A549 treated with dexamethasone at 1 μM for 4 hours (cell line): ENCODE measurements at places on chromosomes 13 and 19. TPM values are rescaled to one million over a fixed set of nuclear protein-coding genes. Genes with fewer than 3 reads are reported as not detected.

Gene FCER2
- total RNA-seq, result not detected in 5 replicates

Gene TMC4
- total RNA-seq, result 0.52 to 1.0 TPM (median 0.94 TPM) in 5 replicates

Gene LYPD3
- 0.21 to 0.37 TPM (median 0.28 TPM) in 5 replicates for total RNA-seq

Gene FCHO1
- 14.9 to 20.9 TPM (median 19.1 TPM) in 5 replicates for total RNA-seq

Gene KEAP1
- 51.2 to 65.3 TPM (median 56.6 TPM) in 5 replicates for total RNA-seq

Gene SKA3
- total RNA-seq, result 14.3 to 17.2 TPM (median 16.0 TPM) in 5 replicates

Gene ELSPBP1
- total RNA-seq, result not detected in 5 replicates

Gene NR2C2AP
- total RNA-seq, result 26.1 to 28.9 TPM (median 27.0 TPM) in 5 replicates

Gene ZIK1
- 0.03 to 0.08 TPM in 2 of 5 replicates, not detected in the others for total RNA-seq

Gene PPP1R12C
- total RNA-seq, result 48.3 to 84.2 TPM (median 76.7 TPM) in 5 replicates

Gene STOML3
- total RNA-seq, result not detected in 5 replicates

Gene PSG6
- total RNA-seq, result not detected in 5 replicates

Gene OPA3
- 11.7 to 21.3 TPM (median 20.2 TPM) in 5 replicates for total RNA-seq

Gene PLPP2
- total RNA-seq, result 72.3 to 101 TPM (median 93.8 TPM) in 5 replicates

Gene ZNF442
- total RNA-seq, result not detected in 5 replicates

Gene ZIC2
- total RNA-seq, result 3.7 to 5.9 TPM (median 4.4 TPM) in 5 replicates
